Panc1 (cell line): ENCODE measurements at places on chromosomes 16 and 17. TPM values are rescaled to one million over a fixed set of nuclear protein-coding genes. Genes with fewer than 3 reads are reported as not detected.

GRCh38 chr16:49453983-49454382 is 80.4 kb downstream of the C16orf78 start:
- DNase-seq, result no peak

GRCh38 chr17:62625870-62626200 is 1.6 kb upstream of the MRC2 start:
- DNase-seq, result no peak

NOS2 gene
- 0.08 TPM for total RNA-seq

SNAI3 gene
- total RNA-seq, result not detected

DNA sequence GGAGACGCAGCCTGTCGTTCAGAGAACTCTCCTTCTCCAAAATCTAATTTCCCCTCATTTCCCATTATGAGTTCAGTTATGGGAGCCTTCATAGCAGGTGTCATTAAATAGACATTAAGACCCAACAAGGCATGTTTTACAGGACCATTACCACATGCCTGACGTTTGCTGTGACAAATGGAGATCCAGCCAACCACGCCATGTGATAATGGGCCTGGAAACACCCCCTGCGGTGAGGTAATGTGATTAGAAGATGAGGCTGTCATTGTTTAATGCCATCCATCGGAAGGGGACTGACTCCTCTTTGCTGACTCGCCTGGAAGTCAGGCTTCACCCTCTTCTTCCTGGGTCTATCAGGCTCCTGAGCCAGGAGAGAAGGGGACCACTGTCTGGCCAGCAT is 76.9 kb downstream of the WSCD1 start:
- DNase-seq, result no peak

DNA sequence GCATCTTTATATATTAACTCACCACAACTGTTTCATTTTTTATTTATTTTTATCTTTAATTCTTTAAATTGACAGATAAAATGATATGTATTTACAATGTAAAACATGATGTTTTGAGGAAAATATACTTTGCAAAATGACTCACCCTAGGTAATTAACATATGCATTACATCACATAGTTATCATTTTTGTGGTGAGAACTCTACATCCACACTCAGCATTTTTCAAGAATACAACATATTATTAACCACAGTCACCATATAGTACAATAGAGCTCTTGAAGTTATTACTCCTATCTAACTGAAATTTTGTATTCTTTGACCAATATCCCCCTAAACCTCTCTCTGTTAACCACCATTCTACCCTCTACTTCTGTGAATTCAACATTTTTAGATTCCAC is 194.7 kb upstream of the KIF2B start:
- no peak for DNase-seq

LASP1 gene
- 112 TPM for total RNA-seq

DNA sequence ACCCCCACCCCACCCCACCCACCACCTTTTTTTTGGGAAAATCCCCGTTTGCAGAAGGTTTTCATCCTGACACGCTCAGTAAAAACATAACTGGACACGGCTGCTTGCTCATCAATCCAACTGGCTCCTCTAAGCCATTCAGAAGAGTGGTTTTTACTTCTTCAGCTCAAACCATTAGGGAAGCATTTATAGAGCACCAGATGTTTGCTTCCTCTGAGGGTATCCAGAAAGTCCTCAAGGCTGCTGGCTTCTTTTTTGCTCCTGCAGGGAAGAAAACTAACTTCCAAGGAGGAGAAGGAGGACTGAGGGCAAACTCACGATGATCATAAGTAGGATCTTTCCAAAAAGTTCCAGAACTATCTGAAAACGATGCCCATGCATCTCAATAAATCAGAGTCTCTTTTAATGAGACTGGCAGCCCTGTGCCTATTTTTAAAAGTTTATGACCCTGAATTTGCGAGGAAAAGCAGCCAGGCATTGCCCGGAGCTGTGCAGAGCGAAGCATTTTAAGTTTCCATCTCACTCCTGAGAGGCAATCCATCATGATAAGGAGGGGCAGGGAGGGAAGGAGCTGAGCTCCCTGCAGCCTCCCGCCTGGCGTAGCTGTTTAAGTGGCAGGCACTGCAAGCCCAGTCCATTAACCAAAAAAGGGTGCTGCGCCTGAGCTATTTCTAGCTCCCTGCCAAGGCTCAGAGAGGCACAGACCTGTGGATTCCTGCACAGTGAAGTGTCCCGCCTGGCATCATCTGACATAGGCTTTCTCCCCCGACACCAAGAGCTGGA is 146.3 kb upstream of the FOXF1 start:
- no peak for DNase-seq

SSTR5 gene
- 2.8 TPM for total RNA-seq

DNA sequence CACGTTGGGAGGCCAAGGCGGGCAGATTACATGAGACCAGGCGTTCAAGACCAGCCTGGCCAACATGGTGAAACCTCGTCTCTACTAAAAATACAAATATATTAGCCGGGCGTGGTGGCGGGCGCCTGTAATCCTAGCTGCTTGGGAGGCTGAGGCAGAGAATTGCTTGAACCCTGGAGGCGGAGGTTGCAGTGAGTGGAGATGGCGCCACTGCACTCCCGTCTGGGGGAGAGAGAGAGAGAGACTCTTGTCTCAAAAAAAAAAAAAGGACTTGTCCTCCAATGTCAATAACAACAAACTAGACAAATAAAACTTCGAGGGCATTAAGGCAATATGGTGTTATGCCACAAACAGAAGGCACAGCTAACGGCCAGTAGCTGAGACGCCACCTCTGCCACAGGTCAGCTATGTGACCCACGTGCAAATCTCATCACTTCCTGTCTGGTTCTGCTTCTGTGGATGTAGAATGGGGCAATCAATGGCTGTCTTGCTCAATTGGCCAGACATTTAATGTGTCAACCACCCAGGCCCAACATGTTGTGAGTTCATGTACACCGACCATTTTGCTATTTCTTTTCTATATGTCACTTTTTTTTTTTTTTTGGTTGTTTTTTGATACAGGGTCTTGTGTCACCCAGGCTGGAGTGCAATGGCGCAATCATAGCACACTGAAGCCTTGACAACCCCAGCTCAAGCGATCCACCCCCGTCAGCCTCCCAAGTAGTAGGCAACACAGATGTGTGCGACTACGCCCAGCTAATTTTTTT is 834 bp upstream of the TXNDC11 start:
- DNase-seq, result peak; percentile 32

DNA sequence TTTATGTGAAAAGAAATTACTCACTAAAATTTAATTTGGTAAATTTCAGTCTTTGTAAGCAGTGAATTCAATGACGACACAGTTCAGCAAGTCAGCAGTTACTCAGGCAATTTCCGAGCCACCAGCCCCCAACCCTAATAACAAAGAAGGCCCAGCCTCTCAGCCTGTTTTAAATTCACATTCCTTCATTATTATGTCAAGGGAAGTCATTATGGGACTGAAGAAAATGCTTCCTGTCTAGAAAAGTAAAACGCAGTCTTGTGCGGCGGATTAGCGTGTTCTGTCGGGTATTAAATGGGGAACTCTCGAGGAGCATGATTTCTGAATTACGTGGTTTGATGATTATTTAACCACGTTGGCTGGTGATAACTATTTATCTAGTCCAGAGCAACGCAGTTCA is 177.6 kb downstream of the AIPL1 start:
- DNase-seq, result no peak

OR1A1 gene
- not detected for total RNA-seq

GRCh38 chr17:35891269-35891668 is 11.1 kb upstream of the CCL5 start:
- no peak for DNase-seq

DNA sequence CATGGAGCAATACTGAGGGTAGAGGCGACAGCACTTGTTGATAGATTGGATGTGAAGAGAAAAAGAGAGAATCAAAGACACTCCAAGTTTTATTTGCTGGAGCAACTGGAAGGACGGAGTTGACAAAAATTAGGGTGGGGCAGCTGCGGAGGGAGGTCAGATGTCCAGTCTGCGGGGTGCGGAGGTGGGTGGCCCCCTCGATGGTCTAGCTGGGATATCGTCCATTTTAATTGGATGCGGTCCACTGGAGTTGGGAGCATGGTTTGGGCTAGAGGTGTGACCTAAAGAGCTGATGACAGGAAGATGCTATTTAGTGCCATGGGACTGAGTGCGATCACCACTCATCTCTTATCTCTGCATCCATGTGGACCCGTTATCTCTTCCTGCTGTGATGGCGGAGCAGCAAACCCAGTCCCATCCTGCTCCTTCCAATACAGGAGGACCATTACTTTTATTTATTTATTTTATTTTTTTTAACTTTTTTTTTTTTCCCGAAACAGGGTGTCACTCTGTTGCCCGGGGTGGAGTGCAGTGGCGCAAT is 48.3 kb upstream of the CBX4 start:
- no peak for DNase-seq

GRCh38 chr16:79380995-79381602 is 219.4 kb downstream of the MAF start:
- DNase-seq, result no peak

DNA sequence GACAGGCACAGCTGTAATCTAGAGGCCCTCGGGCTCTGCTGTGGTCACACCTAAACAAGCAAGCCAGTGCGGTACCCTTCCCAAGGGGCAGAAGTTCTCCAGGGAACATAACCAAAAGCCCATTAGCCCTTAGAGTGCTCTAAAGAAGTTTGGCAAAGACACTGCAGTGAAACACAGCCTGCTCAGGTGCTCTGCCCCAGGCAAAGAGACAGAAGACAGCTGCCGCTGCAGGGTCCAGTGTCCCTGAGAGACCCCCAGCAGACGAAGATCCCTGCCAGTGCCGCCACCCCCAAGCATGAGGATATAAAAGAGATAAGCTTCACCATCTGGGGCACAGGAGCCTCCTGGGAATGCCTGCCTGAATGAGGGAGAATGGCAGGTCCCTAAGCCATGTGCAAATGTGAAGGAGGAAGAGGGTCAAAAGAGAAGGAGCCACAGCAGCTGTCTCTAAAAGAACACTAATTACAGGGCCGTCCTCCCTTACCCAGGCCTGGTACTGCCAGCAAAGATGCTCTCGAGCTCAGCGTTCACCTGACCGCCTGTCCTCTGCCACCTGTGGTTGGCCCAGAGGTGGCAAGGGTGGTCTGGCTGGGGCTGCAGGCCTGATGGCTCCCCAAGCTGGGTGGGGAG is 29.7 kb downstream of the CUEDC1 start:
- DNase-seq, result no peak

DNA sequence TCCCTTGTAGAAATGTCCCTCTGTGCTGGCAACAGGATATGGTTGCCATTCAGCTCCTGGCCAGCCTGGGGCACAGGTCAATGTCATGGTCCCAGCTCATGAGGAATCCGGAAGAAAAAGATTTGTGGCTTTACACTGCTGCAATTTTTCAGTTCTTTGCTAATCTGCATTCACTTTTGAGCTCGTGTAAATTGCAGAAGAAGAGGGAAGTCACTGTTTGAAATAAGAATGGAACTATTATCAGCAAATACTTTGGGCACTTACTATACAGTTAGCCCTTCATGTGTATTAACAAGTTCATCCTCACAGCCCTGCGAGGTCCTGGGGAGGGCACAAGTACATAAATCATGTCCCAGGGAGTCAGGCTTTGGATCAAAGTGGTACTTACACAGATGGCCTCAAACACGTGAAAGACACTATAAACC is 14.2 kb downstream of the SLC47A2 start:
- DNase-seq, result no peak

PRKCB gene
- total RNA-seq, result 0.41 TPM

KCNH6 gene
- not detected for total RNA-seq

GRCh38 chr17:36675250-36675649 is 73.9 kb downstream of the MRM1 start:
- no peak for DNase-seq

- no peak for DNase-seq
Observed at GRCh38 chr17:40561871-40562611, 3.2 kb downstream of the CCR7 start.

GRCh38 chr16:81537721-81538561 is 93.3 kb downstream of the CMIP start:
- DNase-seq, result no peak

C17orf67 gene
- total RNA-seq, result 3.4 TPM

- DNase-seq, result no peak
Observed at GRCh38 chr16:56669840-56670619, 416 bp downstream of the MT1H start.

DNA sequence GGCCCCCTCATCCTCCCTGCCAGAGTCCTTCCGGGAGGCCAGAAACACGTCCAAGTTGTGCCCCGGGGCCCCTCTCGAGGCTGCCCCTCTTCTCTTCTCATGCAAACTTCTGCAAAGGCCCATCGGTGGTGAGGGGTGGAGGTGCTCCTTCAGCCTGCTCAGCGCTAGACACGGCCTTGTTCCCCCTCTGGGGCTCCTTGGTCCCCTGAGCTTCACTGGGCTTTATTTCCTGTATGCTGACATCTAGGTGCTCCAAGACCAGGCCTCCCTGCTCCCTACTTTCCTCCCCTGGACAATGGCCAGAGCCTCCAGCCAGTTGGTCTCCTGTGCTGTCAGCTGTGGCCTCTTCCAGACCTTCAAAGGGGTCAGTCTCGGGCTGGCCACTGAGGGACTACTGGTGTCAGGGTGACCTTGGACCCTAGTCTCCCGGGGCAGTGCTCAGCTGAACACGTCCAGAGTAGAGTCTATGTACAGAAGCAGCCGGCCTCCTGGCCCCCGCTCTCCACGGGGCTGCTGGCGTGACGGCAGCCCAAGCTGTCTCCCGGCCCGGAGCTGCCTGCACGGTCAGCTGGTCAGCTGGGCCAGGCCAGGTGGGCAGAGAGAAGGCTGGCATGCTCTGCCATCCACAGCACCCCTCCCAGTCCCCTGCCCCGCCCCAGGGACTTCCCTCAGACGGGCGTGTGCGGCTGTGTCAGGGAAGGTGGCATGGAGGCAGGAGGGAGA is 1.7 kb upstream of the PRR35 start:
- DNase-seq, result no peak

- no peak for DNase-seq
Observed at GRCh38 chr17:57284583-57284982, 28.3 kb downstream of the MSI2 start.

BOLA2B gene
- total RNA-seq, result 178 TPM

- no peak for DNase-seq
Observed at GRCh38 chr16:68696514-68696913, 40.6 kb upstream of the CDH1 start.

DNA sequence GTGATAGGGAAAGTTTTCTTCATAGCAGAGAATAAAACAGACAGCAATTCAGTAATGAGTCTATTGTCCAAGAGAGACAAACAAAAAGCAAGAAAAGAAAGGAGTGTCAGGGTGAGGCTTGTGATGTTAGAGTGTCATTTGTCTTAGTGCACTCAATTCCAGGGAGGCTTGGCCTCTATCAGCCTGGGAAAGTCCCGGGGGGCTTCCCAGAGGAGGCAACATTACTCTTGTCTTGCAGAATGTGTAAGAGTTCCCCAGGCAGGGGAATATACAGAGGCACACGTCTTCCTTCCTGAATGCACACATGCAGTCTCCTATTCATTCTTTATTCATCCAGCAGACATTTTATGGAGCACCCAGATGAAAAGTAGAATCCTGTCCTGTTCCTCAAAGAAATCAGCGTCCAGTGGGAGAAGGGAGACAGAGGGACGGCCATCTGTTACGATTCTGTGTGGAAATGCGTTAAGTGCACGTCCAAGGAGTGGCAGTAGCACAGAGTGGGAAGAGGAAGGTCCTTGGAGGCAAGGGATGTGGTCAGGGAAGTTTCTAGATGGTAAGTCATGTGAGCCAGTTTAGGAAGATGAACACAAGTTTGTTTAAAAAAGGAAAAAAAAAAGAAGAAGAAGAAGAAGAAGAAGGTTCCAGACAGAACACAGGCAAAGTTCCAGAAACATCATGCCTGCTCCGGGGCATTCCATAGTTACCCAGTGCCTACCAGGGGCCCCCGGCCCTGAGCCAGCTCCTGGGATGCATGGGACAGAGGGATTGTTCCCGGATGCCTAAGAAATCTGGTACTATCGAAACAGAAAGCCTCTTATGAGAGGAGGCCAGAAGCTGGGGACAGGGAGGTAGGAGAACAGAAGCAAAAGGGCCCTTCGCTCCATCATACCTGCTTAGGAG is 21.1 kb downstream of the CACNG4 start:
- no peak for DNase-seq

- no peak for DNase-seq
Observed at GRCh38 chr17:63434951-63435571, 11.0 kb downstream of the CYB561 start.
